Effector memory CD8-positive, alpha-beta T cell (primary cell): ENCODE measurements at places on chromosomes 6 and 20.

DNA sequence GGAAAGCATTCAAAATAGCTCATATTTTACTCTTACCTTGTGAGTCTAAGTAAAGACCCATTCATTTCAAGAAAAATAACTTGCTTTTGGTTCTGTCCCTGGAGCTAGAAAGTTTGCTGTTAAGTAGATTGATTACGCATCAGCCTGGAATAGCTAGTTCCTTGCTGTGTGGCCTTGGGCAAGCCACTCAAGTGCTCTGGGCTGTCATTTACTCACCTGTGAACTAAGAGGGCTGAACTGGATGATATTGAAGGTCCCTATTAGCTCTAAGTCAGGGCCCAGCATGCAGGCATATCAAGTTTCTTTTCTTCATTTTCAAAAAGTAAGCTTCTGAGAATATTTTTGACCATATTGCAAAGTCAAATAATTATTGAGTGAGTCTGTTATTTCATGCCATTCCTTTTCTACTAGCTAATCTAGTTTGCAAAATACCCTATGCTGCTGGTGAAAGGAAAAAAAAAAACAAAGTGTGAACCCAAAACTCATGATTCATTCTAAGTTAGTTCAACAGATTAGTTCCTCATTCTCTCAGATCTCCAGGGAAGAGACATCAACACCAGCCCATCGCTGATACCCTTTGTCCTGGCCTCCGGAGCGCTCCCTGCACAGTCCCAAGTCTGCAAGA is 106.5 kb upstream of the GMDS start:
- no peak overlapping the region for H3K4me3 ChIP-seq
- H3K27me3 ChIP-seq = no peaks in the 10 kb centered on the region
- no peaks in the 10 kb centered on the region for H3K4me1 ChIP-seq
- H3K36me3 ChIP-seq = no peaks in the 10 kb centered on the region

- H3K36me3 ChIP-seq = no peaks in the 10 kb centered on the region
- no peak for DNase-seq
- no peaks in the 10 kb centered on the region for H3K4me1 ChIP-seq
These were observed 190.8 kb downstream of the TBC1D32 start for GRCh38 chr6:121143476-121143875.

GRCh38 chr6:73389854-73390253 is 4.8 kb upstream of the DDX43 start:
- peak overlapping the region; percentile 89 for H3K27ac ChIP-seq
- H3K4me1 ChIP-seq = peaks cover 15% of the 10 kb centered on the region
- H3K27me3 ChIP-seq = no peaks in the 10 kb centered on the region
- H3K36me3 ChIP-seq = no peaks in the 10 kb centered on the region
- no peak for DNase-seq

GRCh38 chr20:8221887-8222419 is 89.9 kb downstream of the PLCB1 start:
- no peak overlapping the region for H3K27ac ChIP-seq
- H3K4me1 ChIP-seq = peaks cover 22% of the 10 kb centered on the region
- no peak overlapping the region for H3K4me3 ChIP-seq
- no peak for DNase-seq

GRCh38 chr6:127690092-127690491 is 113.1 kb downstream of the C6orf58 start:
- H3K27me3 ChIP-seq = no peaks in the 10 kb centered on the region
- H3K4me1 ChIP-seq = peaks cover 4% of the 10 kb centered on the region
- DNase-seq = no peak
- no peak overlapping the region for H3K4me3 ChIP-seq

GRCh38 chr6:21886542-21887151 is 293.1 kb downstream of the SOX4 start:
- no peaks in the 10 kb centered on the region for H3K4me1 ChIP-seq
- no peak overlapping the region for H3K27ac ChIP-seq
- no peaks in the 10 kb centered on the region for H3K36me3 ChIP-seq
- no peak overlapping the region for H3K4me3 ChIP-seq

DNA sequence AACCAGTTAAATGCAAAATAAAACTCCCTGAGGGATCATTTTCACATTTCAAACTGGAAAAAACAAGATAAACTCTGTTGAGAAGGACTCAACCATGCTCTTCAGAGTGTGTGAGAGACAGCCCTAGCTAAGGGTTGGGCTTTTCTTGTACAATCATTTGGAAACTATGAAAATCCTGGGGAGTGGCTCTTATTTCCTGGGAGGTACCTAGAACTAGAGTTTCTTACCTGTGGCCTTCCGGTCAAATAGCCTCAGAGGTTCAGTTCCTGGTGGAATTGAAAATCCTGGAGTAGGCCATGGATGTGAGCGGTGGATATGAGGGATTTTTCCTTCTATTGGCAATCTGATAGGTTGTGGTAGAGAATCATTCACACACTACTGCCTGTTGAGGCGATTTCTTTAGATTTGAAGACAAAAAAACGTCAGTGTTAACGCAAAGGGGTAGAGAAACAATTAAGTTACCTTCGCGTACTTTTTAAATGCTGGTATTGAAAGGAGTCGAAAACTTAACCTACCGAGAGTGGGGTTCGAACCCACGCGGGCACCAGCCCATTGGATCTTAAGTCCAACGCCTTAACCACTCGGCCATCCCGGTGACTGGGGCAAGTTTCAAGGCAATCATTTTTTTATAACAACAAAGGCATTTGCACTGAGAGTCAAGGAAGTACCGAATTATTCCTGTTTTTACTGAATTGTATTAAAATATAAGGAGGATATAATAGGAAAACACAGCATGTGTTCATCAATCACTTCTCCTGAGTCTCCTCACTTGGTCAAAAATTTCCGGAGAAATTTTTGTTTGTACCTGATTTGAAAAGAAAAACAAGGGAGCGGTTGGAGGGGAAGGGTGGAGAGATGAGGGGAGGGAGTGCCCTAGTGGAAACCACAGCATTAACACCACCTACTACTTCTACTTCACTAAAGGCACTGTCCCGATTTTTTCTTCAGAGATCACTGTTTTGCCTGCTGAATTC is 191.3 kb downstream of the OR2B2 start:
- DNase-seq = no peak
- no peaks in the 10 kb centered on the region for H3K4me1 ChIP-seq
- H3K4me3 ChIP-seq = no peak overlapping the region
- H3K27ac ChIP-seq = no peak overlapping the region
- no peaks in the 10 kb centered on the region for H3K36me3 ChIP-seq

DNA sequence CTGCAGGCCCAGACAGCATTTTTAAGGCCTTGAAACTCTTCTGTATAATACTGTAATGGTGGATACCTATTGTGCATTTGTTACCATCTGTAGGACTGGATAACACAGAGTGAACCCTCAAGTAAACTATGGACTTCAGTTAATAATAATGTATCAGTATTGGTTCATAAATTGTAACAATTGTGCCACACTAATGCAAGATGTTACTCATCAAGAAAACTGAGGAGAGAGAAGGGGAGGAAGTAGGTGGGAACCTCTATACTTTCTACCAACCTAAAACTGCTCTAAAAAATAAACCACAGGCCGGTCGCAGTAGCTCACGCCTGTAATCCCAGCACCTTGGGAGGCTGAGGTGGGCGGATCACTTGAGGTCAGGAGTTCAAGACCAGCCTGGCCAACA is 10.8 kb downstream of the MAPK13 start:
- no peaks in the 10 kb centered on the region for H3K27me3 ChIP-seq
- H3K27ac ChIP-seq = peak overlapping the region; percentile 75
- H3K36me3 ChIP-seq = peaks cover 36% of the 10 kb centered on the region
- no peak for DNase-seq

DNA sequence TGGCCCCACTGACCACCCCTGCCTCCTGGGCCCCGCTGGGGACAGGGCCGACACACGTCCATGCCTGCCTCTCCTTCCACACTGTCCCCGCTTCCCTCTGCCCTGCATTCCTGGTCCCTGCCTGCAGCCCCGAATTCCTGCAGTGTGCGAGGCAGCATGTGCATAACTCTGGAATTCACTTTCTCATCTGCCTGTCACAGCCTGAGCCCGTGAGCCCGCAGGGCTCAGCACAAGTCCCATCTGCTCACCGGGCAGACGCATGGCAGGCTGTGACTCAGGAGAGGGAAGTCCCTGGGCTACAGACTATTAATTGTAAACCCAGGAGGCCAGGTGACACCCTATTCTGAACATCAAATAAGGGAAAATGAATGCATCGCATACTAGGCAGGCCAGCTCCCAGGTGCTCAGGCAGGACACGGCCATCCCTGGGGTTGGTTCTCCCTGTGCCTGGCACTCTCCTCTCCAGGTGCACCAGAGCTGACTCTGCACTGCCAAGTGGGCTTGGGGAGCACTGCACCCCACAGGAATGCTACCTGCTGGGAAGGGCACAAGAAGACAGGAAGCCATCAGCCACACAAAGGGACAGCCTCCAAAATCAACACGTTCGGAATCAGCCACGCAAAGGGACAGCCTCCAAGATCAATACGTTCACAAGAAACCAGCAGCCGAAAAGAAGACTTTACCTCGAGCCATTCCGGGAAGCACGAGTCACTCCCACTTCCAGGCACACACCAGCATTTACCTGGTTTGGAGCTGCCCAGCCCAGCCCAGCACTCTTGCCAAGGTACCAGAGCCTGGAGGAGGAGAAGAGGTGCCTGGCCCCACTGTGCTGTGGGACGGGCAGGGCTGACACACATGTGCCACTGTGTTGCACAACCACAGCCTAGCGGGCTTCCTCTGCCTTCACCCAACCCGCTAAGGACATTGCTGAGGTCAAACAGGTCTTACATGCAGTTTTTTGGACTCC is 65.9 kb downstream of the DLL1 start:
- H3K27me3 ChIP-seq = peaks cover 30% of the 10 kb centered on the region
- DNase-seq = no peak
- H3K4me3 ChIP-seq = no peak overlapping the region
- peaks cover 3% of the 10 kb centered on the region for H3K36me3 ChIP-seq

DNA sequence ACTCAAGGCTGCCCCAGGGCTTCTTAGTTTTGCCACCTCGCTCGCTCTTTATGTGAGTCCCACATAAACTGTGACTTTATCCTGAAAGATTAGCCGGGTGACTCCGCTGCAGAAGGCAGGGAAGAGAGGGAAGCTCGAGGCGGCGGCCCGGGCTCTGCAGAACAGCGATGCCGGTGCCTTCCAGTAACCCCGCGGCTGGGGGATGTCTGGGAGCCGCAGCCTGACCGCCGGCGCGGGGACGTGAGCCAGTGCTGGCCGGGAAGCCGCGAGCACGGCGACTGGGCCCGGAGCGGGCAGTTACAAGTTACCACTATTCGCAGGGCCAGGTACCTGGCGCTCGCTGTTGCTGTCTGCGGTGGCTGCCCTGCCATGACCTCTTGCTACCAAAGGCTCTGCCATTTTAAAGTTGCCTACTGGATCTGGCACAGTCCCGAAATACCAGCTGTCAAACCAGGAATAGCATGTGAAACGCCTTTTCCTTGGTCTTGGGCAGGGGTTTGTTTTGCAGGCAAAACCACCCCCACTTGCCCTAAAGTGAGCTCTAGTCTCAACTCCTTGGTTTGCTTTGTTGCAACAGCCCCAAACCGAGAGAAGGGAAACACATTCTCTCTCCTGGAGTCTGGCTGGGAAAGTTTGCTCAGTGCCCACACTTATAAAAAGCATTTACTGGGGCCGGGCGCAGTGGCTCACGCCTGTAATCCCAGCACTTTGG is 124.0 kb upstream of the SLC2A12 start:
- peak overlapping the region; percentile 94 for H3K27ac ChIP-seq
- H3K4me3 ChIP-seq = peak overlapping the region; percentile 89
- peaks cover 34% of the 10 kb centered on the region for H3K4me1 ChIP-seq
- no peaks in the 10 kb centered on the region for H3K27me3 ChIP-seq
- DNase-seq = no peak

- peak; percentile 63 for DNase-seq
- no peak overlapping the region for H3K27ac ChIP-seq
- H3K36me3 ChIP-seq = no peaks in the 10 kb centered on the region
- no peaks in the 10 kb centered on the region for H3K4me1 ChIP-seq
- H3K27me3 ChIP-seq = peaks cover 24% of the 10 kb centered on the region
- no peak overlapping the region for H3K4me3 ChIP-seq
These were observed 7.9 kb downstream of the CALHM4 start for GRCh38 chr6:116561377-116562018.

GRCh38 chr20:3783068-3783489 is 1.8 kb upstream of the SPEF1 start:
- peaks cover 14% of the 10 kb centered on the region for H3K36me3 ChIP-seq
- H3K27me3 ChIP-seq = no peaks in the 10 kb centered on the region
- DNase-seq = no peak

DNA sequence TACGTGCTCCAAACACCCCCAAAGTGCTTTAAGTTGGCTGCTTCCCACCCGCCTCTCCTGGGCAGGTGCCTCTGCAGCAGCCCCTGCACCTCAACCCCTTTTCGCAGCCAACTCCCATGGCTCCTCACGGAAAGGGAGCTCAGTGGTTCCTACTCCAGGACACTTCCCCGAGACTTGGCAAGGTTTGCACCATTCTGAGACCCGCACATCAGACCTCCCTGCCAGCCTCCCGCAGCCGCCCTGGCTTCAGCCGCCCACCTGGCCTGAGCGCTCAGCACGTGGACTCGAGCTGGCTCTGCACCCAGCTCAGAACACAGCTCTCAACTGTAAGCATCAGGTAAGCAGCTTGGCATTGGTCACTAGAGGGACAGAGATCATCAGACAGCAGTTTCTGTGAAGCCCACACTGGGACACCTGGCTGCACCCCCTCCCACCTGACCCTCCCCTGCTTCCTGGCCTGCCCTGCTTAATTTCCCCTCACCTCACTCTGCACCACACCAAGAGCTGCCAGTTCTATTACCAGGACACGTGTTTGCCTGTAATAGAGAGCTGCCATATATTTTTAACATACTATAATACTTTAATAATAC is 28.5 kb downstream of the GMDS start:
- H3K4me3 ChIP-seq = no peak overlapping the region
- H3K27ac ChIP-seq = no peak overlapping the region
- peaks cover 4% of the 10 kb centered on the region for H3K4me1 ChIP-seq
- DNase-seq = no peak

DNA sequence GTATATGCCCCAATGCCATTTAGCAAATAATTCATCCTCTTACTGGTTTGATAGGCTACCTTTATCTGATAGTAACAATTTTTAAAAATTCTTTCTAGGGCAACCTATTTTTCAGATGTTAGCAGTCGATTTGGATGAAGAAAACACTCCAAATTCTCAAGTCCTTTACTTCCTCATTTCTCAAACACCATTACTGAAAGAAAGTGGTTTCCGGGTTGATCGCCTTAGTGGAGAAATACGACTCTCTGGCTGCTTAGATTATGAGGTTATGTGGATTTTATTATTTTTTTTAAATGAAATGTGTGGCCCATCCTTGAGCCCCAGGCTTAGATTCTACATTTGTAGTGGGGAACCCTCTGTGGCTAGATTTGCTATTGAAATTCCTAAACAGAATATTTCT is 26.3 kb downstream of the CDH26 start:
- no peak overlapping the region for H3K27ac ChIP-seq
- no peak overlapping the region for H3K4me3 ChIP-seq
- H3K4me1 ChIP-seq = no peaks in the 10 kb centered on the region
- no peak for DNase-seq

- no peak overlapping the region for H3K27ac ChIP-seq
- no peak overlapping the region for H3K4me3 ChIP-seq
- H3K4me1 ChIP-seq = no peaks in the 10 kb centered on the region
- DNase-seq = no peak
- no peaks in the 10 kb centered on the region for H3K36me3 ChIP-seq
These were observed 10.0 kb downstream of the JPH2 start for GRCh38 chr20:44176833-44177534.
